ENCODE measurements at places on chromosomes 6 and 20.

DNA sequence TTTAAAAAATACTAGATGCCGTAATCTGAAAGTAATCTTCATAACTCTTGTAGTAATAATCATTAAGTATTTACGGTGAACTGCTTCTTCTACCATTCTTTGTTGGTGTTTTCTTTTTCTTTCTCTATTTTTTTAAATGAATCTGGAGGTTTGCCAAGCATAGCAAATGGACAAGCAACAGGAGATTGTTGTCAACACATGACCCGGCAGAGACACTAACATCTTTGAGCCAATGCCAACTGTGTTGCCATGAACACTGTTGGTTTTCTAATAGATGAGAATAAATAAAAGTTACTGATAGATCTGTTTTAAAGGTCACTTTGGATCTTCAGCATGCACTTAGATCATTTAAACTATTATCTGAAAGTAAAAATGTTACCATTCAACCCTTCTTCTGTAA lies 523.6 kb upstream of the EYS start:
- DNase-seq: no peak

- no peak for DNase-seq
These were observed 207.0 kb upstream of the SIM1 start for GRCh38 chr6:100671740-100672139.

- DNase-seq: no peak
These were observed 1115.6 kb upstream of the CITED2 start for GRCh38 chr6:140490081-140490480.

- no peak for DNase-seq
These were observed 14.1 kb upstream of the ZSCAN12 start for GRCh38 chr6:28413681-28414080.

DNA sequence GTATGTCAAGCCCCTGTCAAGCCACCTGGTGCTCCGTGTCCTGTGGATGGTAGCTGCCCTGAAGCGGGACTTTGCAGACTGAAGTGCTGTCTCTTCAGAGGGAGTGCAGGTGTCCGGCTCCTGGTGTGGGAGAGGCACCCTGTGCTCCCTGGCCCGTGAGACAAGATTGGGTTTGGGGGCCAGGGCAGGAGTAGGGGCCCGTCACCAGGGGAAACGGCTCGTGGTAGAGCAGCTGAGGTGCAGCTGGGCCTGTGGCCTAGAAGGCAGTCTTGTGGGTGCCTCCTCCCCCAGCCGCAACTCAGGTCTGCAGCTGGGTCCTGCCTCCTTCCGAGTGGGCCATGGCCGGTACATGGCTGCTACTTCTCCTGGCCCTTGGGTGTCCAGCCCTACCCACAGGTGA lies at the start of gene PTCRA:
Gene PTCRA (plus strand): TSS at position 322 of the 400 bp plus-strand sequence. CDS start 17 bp downstream, at position 339.
- DNase-seq: no peak

DNA sequence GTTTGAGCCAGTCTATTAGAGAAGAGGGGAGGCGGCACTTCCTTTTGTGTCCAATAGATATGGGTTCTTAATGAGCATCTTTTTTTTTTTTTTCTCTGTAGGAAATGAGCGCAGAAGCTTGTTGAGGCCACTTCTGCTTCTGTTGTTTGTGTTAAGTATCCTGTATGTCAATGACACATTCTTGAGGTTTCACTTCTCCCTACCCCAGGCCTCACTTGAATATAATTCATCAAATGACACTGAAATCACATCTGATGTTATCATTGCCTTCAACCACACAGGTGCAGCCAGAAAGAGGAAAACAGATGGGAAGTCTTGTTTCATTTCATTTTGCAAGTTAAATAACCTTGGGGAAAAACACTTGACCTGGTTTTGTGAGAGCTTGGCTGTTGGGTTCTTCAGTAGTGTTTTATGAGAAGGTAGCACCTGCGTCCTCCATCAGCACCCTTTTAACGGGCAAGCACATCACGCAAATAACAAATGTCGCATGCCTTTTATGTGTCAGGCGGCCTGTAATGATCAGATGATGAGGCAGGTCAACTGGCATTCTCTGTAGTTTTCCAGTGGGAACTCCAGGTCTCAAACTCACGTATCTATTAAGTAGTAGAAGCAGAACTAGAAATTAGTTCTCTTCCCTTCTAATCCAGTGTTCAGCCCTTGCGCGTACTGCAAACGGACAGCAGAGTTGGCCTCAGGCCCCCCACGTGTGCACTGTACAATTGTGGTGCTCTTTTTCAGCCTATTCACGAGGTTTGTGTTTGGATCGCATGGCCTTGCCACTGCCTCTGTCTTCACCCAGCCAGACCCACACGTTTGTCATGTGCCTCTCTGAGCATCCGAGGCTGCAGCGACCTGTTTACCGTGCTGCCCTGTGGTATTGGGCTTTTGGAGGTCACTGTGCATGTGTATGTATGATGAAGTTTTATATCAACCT lies 23.5 kb downstream of the PLEKHG1 start:
- no peak for DNase-seq

DNA sequence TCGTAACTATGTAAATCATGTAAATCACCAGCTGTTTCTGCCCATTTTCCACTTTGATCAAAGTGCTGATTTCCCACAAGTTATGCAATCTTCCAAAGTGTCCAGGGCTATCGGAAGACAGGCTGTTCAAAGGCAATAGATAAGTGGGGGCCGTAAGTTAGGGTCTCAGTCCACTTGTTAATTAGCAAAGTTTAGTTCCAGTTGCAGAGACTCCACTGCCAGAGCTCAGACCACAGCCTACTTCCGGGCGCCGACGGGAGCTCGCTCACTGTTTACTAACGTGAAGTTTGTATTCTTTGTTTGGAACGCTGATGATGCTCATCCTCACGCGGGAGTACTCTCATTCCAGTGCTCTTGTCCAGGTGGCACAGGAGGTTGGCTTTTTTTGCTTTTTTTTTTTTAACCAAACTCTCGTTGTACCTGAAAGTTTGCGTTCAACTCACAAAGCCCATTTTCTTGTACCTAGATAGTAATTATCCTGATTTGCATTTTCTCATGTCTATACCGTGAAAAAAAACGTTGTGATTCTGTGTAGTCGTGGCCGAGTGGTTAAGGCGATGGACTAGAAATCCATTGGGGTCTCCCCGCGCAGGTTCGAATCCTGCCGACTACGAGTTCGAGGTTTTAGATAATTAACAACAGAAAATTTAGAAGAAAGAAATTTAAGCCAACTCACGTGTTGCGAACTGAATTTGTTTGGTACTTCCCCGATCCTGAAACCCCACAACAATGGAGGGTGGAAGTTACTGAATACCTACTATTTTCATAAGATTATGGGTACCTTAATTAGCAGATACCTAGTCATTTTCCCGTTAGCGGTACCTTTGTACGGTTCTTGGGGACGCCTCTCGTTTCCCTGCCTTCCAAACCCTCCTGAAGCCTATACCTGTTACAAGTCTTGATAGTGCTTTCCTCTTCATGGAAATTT lies 29.9 kb upstream of the ZNF184 start:
- no peak for DNase-seq

GRCh38 chr6:170473301-170473717 lies 79.8 kb downstream of the PSMB1 start:
- DNase-seq: no peak

DNA sequence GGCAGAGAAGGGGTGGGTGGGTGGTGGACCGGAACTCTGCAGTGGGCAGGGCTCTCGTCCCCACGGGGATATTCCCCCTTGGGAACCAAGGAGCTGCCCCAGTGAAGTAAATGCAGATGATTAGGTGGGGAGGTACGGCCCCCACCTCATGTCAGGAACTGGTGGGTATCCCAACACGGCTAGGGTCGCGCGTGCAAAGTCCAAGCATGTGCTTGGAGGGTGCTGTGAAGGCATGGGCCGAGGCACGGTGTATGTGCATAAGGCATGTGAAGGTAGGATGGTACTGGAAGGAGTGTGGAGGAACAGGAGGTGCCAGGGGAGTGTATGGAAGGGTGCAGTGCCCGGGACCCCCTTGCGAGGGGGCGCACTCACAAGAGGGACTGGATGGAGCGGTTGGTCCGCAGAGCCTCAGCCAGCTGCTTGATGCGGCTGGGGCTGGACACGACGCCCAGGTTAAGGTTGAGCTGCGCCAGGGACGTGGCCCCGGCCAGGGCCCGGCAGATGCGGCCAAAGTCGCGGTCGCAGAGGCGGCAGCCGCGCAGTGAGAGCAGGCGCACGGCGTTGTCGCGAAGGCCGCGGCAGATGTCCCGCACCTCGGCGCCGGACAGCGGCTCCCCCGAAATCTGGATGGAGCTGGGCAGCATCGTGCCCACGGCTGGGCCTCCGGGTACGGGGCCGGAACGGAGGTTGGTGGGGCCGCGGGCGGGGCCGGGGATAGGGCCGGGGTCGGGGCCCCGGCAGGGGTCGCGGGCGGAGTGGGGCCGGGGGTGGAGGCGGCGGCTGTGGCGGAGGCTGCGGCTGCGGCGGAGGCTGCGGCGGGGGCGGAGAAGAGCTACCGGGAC lies 783 bp downstream of the LRRC73 start:
- no peak for DNase-seq

GRCh38 chr20:41632896-41633295 lies 14.7 kb upstream of the CHD6 start:
- no peak for DNase-seq

DNA sequence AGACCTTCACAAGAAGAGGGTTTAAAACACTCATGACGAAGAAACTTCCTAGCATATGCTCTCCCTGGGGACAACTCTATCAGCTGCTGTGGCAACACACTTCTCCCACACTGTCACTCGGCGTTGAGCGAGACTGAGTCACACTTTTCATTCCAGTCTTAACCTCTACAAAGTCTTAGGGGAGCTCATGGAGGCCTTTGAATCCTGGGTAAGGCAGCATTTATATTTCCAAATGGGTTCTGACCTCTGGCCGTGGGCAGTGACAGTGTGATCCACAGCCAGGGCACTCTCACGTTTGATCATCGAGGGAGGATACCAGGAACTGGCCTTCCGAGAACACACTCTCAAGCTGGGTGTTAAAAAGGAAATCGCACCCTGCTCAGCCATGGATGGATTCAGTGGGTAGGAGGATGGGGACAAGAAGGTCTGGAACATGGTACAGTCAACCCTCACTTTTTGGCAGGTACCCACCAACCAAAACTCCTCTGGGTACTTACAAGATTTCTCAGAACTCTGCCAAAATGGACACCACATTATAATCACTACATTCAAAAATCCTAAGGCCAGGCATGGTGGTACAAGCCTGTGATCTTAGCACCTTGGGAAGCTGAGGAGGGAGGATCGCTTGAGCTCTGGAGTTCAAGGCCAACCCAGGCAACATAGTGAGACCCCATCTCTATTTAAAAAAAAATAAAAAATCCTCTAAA lies 19.6 kb downstream of the RRBP1 start:
- no peak for DNase-seq

- no peak for DNase-seq
These were observed 6.8 kb downstream of the SNAP91 start for GRCh38 chr6:83702077-83702476.

- DNase-seq: no peak
These were observed 14.3 kb downstream of the POU3F2 start for GRCh38 chr6:98848539-98849242.

GRCh38 chr20:14832630-14833029 lies 495.2 kb upstream of the FLRT3 start:
- DNase-seq: no peak

DNA sequence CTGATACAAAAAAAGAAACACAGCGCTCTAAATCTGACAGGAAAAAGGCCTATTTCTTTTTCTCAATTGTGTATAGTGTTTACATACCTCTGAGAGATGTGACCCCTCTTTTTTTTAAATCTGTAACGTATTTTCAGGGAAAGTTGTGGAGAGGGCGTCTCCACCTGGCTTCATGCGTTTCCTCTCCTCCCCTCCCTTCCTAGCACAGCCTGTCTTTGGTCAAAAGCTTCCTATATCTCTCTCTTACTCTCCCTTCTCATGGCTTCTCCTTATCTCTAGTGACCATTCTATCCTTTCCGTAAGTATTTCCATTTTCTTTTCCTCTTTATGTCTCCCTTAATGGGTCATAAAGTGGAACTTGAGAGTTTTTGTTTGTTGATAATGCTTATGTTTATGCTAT lies 458.9 kb downstream of the HACE1 start:
- no peak for DNase-seq

DNA sequence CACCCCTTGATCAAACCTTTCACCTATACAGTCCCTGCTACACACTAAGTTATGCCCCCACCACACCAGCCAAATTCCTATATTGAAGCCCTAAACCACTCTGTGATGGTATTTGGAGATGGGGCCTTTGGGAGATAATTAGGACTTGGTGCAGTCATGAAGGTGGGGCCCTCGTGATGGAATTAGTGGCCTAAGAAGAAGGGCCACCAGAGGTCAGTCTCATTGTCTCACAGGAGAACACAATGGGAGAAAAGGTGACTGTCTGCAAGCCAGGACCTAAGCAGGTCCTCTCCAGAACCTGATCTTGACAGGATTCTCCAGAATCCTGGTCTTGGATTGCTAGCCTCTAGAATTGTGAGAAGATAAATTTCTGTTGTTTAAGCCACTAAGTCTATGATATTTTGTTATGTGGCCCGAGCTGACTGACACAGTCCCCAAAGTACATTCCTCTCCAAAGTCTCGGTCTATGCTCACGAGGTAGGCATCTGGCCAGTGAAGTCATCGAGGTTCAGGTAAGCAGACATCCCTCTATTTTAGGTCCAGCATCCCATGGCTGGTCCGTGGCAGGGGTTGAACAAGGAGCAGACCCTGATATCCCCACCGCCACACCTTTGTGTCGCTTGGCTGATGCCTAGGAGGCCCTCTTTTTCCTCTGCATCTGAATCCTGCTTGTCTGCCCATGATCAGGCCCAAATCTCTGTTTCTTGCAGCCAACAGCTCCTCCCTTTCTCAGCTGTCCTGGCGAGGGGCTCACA lies 138.9 kb downstream of the NFATC2 start:
- no peak for DNase-seq

GRCh38 chr20:62921119-62921687 lies 5.1 kb downstream of the DIDO1 start:
- DNase-seq: no peak

DNA sequence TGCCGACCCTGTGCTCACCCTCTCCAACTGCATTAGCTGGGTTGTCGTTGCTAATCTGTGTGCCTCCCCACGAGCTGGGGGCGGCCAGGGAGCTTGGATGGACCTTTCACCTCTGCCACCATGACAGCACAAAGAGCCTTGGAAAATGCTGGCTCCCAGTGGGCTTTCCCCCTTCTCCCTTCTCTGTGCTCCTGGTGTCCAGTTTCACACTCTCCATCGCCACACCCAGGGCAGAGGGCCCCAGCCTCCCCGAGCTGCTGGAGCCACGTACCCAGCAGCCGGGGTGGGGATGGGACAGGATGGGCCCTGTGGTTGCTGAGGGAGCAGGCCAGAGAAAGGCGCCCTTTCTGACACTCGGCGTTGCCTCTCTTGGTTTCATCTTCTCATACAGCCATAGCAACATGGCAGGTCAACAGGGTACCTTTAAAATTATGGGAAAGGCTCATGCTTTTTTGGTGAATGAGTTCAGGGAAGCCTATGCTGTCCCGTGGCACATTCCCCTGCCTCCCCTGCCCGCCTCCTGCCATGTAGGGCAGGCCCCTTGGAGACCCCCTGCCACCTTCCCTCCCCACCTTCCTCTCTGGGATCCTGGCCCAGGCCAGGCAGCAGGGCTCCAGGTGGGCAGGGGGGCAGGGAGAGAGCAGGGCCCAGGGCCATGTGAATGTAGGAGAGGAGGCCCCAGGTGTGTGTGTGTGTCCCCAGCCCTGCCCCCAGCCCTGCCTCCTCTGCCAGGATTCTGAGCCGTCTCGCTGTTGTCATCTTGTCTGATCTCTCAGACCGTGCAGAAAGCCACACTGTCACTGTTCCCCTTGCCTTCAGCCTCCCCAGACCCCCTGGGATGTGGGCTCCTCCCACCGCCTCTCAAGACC lies 85.2 kb upstream of the CCDC167 start:
- DNase-seq: no peak

- no peak for DNase-seq
These were observed 42.2 kb downstream of the VSTM2L start for GRCh38 chr20:37945091-37945547.

- DNase-seq: no peak
These were observed 19.8 kb upstream of the ELOVL4 start for GRCh38 chr6:79967178-79967577.
